ENCODE measurements at places on chromosomes 12 and 14.

DNA sequence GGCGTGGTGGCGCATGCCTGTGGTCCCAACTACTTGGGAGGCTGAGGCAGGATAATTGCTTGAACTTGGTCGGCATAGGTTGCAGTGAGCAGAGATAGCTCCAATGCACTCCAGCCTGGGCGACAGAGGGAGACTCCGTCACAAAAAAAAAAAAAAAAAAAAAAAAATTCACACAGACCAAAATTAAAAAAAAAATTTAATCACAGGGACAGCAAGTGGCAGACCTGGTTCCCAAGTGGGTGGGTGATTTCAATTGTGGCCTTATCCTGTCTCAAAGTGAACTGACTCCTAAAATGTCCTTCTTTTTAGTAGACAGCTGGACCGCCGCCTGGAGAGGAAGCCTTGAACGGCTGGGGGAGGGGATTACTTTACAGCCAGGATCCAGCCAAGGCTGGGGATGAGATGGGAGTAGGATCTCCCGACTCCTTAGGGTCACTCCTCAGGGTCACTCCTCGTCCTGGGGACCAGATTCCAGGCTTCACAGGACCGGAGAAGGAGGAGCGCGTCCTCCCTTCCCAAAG lies 1.5 kb upstream of the KCNH3 start:
- no peak for DNase-seq

- no peak for DNase-seq
These were observed 381.7 kb upstream of the DDHD1 start for GRCh38 chr14:53534841-53535240.

DNA sequence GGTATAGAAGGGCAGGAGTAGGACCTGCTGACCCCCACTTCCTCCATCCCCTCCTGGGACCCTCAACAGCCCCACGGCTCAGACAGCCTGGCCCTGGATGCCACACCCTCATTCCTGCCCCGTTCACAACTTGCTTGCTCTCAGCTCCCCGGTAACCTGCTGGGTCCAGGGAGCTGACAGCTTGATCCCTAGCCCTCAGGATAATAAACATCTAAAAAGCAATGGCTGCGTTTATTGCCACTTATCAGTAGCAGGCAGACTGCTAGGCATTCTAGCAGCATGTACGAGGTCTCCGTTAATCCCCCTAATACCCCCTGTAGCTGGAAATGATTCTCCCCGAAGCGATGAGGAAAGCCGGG lies 24.3 kb upstream of the RPLP0 start:
- DNase-seq: no peak

GRCh38 chr12:76702946-76703345 lies 61.0 kb upstream of the ZDHHC17 start:
- DNase-seq: no peak

GRCh38 chr12:56987551-56988053 lies 18.7 kb downstream of the ZBTB39 start:
- DNase-seq: no peak
